ENCODE measurements at places on chromosomes 5 and 9.

- no peak for DNase-seq
Measured at GRCh38 chr9:131480258-131480657, 22.5 kb upstream of the POMT1 start.

DNA sequence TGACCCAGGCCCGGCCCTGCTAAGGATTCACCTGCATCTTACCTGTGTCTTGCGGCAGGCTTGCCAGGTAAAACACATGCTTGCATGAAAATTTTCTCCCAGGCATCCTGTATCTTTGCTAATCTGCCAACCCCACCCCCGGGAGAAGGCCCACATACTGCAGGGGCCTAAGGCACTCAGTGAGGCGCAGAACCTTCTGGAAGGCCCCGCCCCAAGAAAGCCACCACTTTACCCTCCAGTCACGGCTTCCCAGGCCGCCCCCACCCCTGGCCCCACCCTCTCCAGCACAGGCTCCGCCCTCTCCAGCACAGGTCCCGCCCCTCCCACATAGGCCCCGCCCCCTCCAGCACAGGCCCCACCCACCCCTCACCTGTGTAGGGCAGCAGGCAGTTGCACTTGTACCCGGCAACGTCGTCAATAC is 29.8 kb upstream of the SEC16A start:
- no peak for DNase-seq

GRCh38 chr5:7755958-7756357 is 95.0 kb downstream of the CFAP90 start:
- DNase-seq: no peak

DNA sequence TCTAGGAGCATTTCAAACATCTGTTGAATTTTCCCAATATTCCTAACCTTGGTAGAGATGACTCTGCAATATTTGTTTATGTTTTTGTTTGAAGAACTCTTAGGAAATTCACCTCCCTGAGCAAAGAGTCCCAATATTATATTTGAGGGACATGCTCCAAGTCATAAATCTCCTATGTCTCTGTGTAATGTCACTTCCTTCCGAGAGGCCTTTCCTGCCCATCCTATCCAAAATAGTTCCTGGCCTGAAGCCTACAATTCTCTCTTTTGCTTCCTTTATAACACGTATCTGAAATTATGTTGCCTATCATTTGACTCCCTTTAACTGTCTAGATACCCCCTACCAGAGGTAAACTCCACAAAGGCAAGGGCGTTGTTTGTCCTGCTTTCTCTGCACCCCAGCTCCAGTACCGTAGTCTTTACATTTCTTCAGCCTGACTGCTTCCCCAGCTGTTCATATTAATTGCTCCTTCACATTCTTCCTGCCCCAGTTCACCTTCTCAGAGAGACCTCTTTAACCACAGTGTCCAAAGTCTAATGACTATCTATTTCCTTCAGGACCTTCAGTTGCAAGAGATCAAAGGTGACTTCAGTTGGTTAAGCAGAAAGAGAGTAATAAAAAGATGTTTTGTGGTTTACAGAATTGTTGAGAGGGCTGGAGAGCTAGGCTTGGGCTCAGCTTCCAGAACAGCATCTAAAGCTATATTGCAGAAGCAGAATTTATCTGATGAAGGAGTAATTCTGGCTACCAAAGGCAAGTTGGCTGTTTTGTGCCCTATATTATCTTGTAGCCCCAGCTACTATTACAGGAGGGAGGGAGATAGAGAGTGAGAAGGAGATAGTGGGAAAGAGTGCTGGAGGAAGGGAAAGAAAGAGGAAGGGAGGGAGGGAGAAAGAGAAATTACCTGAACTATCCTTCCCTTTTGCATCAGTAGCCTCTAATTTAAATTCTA is 109.3 kb upstream of the TMEM161B start:
- DNase-seq: no peak

- DNase-seq: no peak
Measured at GRCh38 chr9:33147416-33148169, 19.5 kb downstream of the B4GALT1 start.

DNA sequence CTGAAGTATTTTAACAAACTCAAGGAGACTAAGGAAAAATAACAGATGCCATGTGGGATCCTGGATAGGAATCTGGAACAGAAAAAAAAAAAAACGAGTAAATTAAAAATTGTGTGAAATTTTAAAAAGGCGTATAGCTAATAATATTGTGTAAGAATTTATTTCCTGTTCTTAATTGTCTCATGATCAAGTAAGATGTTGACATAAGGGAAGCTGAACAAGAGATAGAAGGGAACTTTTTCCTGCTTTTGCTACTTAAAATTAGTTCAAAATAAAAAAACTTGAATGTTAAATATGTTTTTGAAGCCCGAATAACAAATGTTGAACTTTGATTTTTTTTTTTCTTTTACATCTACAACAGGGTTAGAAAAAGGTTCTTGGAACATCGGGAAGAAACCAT is 10.5 kb downstream of the SNAPC3 start:
- DNase-seq: no peak

- DNase-seq: no peak
Measured at GRCh38 chr5:26482076-26482809, 556.1 kb downstream of the CDH9 start.

DNA sequence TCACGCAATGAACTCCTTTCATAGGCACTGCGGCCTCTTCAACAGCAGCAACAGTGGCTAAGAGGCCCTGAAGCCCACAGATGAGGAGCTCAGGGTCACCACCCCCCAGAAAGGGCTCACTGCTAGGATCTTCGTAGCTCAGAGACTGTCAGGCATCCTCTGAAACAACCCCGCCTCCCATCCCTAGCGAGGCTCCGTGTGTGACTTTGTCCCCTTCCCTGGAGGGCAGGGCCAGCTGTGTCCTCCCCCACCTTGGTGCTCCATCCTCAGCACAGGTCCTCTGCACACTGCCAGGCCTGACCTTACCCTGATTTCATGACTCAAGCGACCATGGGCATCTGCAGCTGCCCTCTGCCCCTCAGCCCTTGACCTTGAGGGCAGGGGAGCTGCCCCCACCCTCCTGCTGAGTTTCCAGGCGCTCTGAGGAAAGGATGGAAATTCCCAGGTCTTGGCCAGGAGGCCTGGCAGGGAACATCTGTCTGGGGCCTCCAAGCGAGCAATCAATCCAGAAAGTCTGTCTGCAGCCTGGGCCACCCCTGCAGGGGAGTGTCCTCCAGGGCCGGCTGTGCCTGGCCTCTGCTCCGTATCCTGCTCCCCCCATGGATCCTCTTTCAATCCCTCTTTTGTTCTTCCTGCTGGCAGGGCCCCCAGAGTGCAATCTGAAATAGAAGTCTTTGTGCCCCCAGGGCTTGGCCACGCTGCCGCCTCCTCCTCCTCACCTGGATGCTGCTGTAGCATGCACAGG is 6.8 kb upstream of the IRX4 start:
- no peak for DNase-seq

DNA sequence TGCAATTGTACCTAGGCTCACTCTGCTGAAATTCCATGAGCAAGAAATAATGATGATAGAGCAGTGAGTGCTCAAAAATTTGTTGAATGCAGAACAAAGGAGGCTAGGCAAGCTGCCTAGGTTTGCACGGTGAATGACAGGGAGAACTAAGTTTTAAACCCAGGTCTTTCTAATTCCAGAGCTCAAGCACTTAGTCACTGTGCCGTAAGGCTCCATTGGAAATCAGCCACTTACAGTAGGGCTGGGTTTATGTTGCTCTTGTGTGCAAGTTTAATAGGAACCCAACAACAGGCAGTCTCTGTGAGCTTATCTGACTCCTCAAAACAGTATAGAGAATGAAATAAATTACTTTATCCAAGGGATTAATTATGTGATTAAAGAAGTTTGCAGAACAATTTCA is 147.0 kb downstream of the CSNK1G3 start:
- no peak for DNase-seq

DNA sequence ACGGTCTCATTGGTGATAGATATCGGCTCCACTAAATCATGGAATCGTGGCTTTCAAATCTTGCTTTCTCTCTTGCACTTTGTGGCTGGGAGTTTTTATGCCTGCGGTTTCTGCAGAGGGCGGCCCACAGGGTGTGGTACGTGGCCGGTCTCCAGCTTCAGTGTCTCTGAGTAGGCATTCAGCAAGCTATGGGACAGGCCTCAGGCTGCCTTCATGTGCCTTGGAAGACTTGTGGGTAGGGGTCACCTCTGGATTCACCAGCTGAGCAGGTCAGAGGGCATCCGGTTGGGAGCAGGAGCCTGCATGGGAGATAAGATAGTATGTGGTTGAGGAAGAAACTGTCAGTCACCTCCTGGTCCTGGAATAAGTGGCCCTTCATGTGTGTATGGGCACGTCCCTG is 47.7 kb downstream of the AMBP start:
- DNase-seq: no peak

DNA sequence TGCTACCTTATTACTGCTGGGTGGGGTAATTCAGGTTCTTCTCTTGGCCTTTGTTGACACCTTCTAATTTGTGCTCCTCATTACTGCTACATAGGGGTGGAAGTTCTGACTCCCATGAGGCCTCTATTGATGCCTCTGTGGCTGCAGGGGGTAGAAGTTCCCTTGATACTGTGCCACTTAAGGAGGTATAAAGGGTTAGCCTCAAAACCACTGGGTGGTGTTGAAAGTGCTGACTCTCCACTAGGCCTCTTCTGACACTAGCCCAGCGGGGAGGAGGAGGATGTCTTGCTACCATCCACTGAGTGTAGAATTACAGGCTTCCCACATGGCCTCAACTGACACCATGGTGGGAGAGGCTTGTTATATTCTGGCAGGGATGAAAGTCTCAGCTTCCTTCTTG is 36.7 kb upstream of the CCDC112 start:
- no peak for DNase-seq

DNA sequence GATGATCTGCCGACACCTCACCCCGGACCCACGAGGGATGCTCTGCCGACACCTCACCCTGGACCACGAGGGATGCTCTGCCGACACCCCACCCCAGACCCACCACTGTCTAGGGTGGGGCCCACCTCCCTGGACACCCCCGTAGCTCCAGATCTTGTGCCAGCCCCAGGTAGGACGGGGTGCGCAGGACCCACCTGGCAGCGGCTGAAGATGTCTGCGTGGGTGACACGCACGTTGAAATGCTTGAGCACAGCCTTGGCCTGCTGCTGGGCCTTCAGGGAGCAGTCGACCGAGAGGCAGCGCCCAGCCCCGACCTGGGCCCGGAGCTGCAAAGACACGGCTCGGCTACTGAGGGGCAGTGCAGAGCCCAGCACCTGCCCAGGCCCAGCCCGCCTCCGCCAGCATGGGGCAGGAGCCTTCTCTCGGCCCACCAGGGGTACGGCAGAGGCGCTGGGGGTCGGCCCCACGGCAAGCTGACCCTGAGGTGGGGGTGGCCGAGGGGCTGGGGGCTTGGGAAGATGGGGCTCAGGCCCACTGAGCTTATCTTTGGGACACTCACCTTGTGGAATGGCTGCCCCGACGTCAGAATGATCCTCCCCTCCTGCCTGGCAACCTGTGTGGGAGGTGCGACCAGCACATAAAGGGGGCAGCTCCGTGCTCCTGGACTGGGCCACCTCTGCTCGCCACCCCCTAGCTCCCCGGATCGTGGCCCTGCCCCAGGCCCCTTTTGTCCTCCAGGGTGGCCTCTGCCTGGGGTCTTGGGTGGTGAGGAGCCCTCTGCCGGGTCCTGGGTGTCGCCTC is 21.7 kb upstream of the NRARP start:
- DNase-seq: no peak

DNA sequence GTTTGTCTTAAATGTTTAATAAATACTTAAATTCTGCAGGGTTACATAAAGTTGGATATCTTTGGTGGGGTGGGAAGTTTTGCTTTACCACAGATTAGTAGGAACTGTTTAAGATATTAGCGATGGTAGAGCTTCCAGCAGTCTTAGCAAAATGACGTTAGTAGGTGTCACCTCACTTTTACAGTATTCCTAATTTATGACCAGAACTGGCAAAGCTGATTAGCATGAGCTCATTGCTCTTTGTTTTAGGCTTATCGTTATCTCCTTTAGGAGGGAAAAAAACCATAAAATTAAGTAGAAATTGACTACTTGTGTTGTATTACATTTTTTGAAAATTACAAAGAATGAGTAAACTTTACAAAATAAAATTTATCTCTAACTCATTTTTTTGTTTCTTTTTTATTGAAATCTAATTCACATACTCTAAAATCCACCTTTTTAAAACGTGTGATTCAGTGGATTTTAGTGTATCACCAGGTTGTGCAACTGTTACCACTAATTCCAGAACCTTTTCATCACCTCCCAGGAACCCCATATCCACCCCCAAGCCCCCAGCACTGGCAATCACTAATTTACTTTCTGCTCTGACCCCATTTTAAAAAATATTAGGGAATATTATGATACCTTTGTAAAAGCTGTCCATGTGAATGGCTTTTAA is 129.5 kb downstream of the TRIO start:
- DNase-seq: no peak

GRCh38 chr9:112409758-112410157 is 29.9 kb downstream of the HSDL2 start:
- DNase-seq: no peak

DNA sequence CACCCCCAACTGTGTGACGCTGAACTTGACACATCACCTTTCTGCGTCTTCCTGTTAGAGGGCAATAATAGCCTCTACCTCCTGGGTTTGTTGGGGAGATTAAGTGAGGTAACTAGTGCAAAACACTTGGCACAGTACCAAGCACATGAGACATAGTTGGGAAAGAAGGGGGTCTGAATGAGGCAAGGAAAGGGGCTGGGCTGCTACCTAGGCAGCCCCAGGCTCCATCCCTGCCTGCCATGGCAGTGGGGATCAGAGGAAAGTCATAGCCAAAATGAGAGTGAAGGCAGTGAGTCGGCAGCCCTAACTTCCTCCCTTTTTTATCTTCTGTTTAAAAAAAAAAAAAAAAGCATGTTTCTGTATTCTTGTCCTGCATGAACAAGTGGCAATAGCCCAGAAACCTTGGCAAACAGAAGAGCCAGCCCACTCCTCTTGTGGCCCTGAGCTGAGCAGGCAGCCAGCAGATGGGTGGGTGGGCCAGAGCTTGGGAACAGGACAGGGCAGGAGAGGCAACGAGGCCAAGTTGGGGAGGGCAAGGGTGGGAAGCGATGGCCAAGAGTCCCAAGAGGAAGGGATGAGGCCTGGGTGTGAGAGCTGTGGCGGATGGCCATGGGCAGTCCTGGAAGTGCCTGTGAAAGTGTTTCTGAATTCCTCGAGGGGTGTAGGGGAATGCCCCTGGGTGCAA is 11.4 kb downstream of the CAMK2A start:
- DNase-seq: no peak

- DNase-seq: no peak
Measured at GRCh38 chr5:112857866-112858265, 3.2 kb upstream of the SRP19 start.

GRCh38 chr9:20726144-20726543 is 42.1 kb downstream of the FOCAD start:
- DNase-seq: no peak

GRCh38 chr5:144779368-144779767 is 608.7 kb downstream of the KCTD16 start:
- DNase-seq: no peak

GRCh38 chr9:83665580-83666200 is 42.1 kb downstream of the UBQLN1 start:
- DNase-seq: no peak
